ENCODE measurements at places on chromosomes 11 and 22. TPM values are rescaled to one million over a fixed set of nuclear protein-coding genes. Genes with fewer than 3 reads are reported as not detected.

The MLC1 gene
- not detected for total RNA-seq

The FIBIN gene
- not detected for total RNA-seq

The CBX6 gene
- 26.8 TPM for total RNA-seq

The PELI3 gene
- 5.8 TPM for total RNA-seq

The IFTAP gene
- 14.8 TPM for total RNA-seq

The C22orf42 gene
- total RNA-seq = not detected

The ELF5 gene
- total RNA-seq = not detected

The MOB2 gene
- total RNA-seq = 37.2 TPM

The RAD9A gene
- total RNA-seq = 31.1 TPM

The ART1 gene
- total RNA-seq = not detected

The BTG4 gene
- not detected for total RNA-seq

The HTR3A gene
- total RNA-seq = not detected

The NDUFC2 gene
- total RNA-seq = 253 TPM

The PPFIBP2 gene
- total RNA-seq = 13.5 TPM

The ZNF214 gene
- total RNA-seq = 0.98 TPM

The USP35 gene
- 7.8 TPM for total RNA-seq

The CCDC117 gene
- total RNA-seq = 7.8 TPM

The MUC5AC gene
- total RNA-seq = 1.5 TPM

The SCUBE2 gene
- total RNA-seq = 0.43 TPM

The IFITM1 gene
- 0.56 TPM for total RNA-seq

The HEPHL1 gene
- total RNA-seq = not detected

The ACR gene
- total RNA-seq = 0.11 TPM

Measured in A549 treated with GW870086 at 1 μM for 4 hours (cell line).